ENCODE measurements at places on chromosomes 5 and 9.
A peak's percentile ranks its signal among the peaks of the same experiment; 100 is the strongest.

- DNase-seq = no peak
Measured at GRCh38 chr9:84343111-84343521, 2.6 kb upstream of the SLC28A3 start.

DNA sequence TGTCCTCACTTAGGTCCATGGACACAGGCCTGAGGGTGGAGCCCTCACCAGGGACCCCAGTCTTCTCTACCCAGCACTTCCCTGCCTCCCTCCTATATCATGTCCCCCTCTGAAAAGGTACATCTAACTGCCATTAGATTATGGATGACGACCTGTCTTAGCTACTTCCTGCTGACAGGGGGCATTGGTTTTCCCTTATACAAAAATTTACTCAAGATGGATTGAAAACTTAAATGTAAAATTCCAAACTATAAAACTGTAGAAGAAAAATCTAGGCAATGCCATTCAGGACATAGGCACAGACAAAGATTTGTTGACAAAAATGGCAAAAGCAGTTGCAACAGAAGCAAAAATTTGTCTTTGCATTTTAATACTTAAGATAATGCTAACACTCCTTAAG is 623.2 kb upstream of the FAM174A start:
- DNase-seq = no peak

DNA sequence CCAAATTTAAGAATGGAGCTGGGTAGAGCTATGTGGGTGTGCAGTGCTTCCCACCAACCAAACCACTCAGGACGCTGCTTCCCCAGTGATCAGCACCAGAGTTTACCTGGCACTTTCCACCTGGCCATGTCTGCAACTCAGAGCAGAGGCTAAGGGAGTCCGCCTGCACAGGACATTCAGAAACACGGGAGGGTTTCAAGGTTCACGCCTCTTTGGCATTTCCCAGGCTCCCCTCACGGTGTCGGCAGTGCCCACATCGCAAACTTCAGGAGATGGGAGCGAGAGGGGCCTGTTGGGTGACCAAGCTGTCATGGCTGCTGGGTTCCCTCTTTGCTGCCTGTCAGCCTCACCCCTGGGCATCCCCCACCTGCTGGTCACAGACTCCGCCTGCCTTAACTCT is 161.5 kb downstream of the NXNL2 start:
- DNase-seq = no peak

DNA sequence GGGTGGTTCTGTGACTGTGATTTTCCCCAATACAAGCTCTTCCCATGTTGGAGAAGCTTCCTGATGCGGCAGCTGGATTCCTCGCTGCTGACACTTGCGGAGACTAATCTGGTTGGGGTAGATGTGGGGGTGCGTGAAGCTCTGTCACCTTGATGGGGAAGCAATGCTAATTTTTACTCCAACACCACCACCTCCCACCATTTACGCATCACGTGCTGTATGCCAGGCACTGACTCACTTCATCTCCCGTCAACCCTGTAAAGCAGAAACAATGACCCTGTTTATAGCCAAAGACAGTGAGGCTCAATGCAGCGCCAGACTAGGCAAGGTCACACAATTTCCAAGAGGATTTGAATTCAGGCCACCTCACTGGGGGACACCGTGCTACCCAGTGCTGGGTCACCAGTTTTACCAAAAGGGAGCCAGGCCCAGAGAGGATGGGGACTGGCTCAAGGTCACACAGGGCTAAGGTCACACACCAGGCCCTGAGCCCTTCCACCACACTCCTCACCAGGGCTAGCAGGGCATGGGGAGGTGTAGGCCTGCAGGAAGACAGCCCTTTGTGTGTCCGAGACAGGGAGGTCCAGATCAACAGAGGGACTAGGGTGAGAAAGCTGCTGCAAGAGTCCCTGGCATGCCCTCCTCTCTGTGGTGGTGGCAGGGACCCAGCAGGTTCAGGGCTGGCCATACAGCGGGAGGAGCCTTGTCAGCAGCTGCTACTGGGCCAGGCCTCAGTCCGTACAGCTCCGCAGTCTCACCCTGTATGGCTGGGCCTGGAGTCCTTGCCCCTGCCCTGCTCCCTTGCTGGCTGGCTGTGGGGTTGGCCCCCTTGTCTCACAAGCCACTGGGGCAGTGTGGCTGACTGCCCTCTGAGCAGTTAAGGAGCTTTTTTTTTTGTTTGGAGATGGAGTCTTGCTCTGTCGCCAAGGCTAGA is 3.3 kb downstream of the STKLD1 start:
- DNase-seq = no peak

- DNase-seq = no peak
Measured at GRCh38 chr9:69204326-69204725, 30.2 kb downstream of the TJP2 start.

DNA sequence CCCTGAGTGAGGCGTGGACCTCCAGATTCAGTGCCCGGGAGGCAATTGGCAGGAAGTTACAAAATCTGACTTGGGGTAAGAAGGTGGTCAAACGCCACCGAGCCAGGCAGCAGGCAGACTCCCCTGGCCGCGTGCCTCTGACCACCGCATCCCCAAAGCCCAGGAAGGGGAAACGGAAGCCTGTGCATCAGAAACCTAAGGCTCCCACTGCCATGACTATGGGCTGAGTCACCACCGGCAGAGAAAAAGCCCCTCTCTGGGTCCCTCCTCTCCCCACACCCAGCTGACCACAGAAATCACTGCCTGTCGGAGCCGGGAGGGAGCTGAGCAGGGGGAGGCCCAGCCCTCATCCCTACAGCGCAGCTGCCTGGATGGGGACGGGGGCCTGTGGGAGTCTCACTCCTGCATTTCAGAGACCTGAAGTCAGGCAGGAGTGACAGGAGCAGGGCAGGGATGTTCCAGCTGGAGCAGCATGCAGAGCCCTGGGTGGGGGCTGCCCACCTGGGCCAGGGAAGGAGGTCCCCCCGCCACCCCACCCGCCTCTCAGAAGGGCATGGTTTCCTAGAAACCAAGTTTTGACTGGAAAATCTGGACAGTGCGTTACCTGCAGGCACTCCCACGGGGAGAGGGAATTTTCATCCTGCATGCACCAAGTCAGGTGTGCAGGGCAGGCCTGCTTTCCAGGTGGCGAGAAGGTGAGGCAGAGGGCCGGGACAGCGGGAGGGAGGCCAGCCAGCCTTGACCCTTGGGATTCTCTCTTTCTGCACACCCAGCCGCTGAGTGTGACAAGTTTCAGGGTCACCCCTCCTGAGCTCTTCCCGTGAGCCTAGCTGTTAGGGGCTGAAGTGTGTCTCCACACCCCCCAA is 68.2 kb downstream of the LRSAM1 start:
- peak; percentile 19 for DNase-seq

DNA sequence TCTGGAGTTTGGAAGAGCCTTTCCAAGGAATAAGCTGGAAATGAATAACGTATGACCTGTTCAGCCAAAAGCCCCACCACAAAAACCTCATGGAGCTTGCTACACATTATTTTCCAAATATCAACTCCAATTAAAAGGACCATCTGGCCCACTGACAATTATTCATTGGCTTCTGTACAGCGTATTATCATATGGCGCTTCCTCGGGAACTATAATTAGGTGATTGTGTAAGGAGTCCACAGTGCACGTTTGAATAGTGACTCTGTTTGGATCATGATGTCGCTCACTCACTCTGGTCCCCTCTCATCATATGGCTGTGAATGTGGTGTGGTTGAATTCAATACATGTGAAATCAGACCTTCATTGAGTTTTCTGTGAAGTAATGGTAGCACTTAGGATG is 52.1 kb downstream of the GDNF start:
- DNase-seq = no peak

DNA sequence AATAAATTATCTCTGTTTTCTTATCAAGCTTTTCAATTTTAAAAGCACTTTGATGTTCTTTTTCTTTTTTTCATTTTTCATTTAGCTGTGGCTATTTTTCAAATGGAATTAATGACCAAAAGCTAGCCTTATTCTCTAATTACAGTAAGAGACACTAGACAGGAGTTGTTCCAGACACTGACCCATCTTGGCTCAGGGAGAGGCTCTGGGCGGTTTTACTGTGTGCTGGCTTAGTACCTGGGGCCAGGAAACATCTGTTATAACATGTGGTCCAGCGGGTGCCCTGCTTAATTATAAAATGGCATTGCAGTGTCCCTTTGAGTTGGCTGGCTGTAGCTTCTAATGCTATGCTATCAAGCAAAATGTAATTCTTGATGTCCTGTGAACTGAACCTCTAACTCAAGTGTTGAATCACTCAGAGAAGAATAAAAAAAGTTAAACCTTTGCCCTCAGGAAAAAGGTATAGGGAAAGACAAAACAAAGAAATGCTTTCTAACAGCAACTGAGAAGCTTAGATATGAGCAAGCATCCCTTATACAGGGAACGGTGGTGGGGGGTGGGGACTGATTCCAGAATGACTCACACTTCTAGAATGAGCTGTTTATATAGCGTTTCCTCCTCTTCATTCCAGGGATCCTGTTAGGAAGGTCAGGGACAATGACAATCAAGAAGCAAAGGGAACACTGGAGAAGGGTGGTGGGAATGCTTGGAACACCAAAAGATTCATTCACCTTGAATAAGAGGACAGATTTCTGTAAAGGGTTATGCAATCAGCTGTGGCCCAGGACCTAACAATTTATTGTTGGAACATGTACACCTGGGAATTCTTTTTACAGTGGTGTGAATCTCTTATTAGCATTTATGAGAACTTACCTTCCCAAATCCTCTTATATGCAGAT is 58.7 kb upstream of the NFIB start:
- DNase-seq = no peak

DNA sequence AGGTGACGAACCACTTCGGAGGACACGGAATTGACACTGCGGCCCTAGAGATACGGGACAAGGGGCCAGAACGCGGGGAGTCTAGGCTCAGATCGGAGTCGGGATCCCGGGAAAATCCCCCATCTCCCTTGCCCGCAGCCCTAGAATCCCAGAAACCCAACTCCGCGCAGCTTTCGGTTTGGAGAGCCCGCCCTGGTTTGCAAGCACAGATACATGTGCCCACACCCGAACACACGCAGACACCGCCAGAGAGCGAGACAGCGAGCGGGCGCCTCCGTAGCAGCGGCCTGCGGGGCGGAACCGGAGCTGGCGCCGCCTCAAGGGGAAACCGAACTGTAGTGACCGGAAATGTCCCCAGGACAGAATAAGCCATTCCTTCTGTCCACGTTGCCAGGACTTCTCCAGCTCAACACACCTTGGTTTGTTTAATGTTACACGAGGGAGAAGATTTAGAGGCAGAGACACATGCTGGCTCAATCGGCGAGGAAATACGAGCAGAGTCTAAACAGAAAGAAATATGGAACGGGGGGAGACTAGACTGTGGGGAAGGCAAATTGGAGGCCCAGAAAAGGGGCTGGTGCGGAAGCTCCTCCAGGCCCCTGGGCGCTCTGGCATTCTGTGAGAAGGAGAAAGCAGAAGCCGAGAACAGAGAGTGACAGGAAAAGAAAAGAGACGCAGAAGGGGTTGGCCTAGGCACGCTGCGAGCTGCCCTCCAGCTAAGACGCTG is 2.9 kb upstream of the PAX5 start:
- peak; percentile 21 for DNase-seq

DNA sequence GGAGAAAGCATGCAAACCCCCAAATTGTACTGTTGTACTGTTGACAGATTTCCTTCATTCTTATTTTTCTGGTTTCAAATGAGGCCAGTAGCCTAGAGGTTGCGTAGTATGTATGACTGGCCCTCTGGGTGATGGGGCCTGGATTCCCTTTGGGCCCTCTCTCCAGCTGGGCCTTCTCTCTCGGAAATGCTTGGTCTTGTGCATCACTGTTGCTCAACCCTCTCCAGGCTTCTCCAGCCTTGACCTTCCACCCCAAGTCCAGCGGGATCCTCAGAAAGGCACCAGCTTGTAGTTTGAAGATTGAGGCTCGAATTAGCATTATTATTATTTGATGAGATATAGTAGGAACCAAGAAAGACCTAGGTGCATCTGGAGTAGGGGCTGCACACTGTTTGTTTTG is 87.0 kb downstream of the ANGPTL2 start:
- DNase-seq = no peak

GRCh38 chr5:165508861-165509260 is 2003.4 kb downstream of the MAT2B start:
- no peak for DNase-seq

DNA sequence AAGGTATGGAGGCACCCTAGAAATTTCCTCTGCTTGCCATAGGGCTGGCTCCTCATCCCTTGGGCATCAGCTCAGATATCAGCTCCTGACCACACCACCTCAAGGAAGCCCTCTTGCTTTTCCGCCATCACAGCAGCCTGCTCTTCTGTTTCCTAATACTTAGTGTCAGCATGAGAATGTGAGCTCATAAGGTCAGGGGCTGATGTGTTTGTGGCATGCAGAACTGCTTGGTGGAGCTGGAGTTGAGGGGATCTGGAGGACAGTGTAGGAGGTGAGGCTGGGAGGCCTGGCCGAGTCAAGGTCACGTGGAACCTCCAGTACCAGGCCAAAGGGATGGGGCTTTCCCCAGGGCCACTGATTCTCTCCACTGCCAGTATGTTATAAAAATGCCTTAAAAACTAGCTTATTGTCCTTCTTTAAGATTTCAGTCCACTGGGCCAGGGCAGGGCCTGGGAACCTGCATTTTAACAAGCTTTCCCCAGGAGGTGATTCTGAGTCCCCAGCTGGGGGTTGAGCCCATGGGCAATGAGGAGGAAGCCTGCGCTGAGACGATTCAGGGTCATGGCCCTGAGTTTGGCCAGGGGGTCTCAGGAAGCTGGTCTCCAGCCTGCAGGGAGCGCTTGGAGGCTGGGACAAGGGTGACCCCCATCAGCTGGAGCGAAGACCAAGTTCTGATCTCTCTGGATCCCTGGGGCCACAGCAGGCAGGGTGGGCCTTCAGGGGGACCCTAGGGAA is 28.6 kb downstream of the DAB2IP start:
- DNase-seq = no peak

DNA sequence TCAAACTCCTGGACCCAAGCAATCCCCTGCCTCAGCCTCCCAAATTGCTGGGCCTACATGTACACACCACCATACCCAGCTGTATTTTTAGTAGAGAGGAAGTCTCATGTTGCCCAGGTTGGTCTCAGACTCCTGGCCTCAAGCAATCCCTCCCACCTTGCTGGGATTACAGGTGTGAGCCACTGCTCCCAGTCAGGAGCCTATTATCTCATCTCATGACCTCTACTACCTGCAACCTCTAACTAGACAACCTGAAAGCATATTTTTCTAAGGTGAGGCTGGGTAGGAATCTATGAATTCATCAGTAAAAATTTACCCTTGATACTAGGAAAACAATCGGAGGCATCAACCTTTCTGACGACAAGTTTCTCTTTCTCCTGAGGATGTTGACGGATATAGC is 10.0 kb downstream of the FAM13B start:
- DNase-seq = no peak

GRCh38 chr5:145872486-145872885 is 328 bp downstream of the GRXCR2 start:
- no peak for DNase-seq

DNA sequence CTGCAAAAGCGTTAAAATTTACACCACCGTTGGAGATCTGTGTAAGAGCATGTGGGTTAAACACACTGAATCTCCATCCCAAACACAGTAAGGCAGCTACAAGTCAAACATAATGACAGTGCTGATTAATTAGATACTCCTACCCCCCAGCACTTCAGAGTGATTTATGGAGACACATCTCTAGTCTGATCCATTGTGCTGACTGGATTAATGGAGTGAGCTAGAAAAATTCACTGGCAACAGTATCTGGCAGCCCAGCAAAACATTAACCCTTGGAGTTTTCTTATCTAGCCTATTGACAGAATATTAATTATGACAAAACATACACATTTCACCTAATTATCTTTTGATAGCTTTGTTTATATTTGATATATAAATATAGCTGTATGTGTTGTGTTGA is 188.6 kb upstream of the ISL1 start:
- no peak for DNase-seq
